T-cell (primary cell): ENCODE measurements at places on chromosomes 1 and 21. TPM values are rescaled to one million over a fixed set of nuclear protein-coding genes. Genes with fewer than 3 reads are reported as not detected.

DNA sequence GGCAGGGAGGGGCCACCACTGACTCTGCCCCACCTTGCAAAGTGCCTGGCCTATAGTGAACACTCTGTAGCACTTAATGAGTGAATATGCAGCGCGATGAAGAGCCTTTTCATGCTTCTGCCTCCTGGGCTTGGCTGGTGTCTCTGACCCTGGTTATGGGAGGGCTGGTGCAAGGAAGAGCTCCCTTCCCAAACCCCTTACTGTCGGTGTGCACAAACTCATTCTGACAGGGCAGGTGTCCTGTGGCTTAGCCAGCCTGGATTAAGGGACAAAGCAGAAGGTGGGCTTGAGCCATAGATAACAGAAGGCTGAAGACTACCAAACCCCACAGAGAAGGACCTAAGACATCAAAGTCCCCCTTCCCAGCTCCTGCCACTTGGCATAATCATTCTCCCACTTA lies 2.0 kb upstream of the NCMAP start:
- DNase-seq = no peak
- no peaks in the 10 kb centered on the region for H3K4me1 ChIP-seq
- no peaks in the 10 kb centered on the region for H3K27me3 ChIP-seq
- no peaks in the 10 kb centered on the region for H3K36me3 ChIP-seq
- H3K4me3 ChIP-seq = no peak overlapping the region
- H3K27ac ChIP-seq = no peak overlapping the region

Gene GCSAML
- total RNA-seq = 0.47 TPM

GRCh38 chr21:44285138-44285992 lies at the start of gene AIRE:
Gene AIRE, plus strand, starts transcription at chr21:44285876. Its CDS starts 131 bp downstream, at chr21:44286007.
- no peak within 1 kb of the TSS for H3K27ac ChIP-seq
- H3K4me3 ChIP-seq = no peak within 1 kb of the TSS
- no peaks in the 10 kb centered on the region for H3K27me3 ChIP-seq
- H3K4me1 ChIP-seq = no peaks in the 10 kb centered on the region
- no peaks in the 10 kb centered on the region for H3K36me3 ChIP-seq

Gene KMO
- total RNA-seq = 1.1 TPM

GRCh38 chr1:217881607-217882332 lies 250.6 kb downstream of the SPATA17 start:
- no peak overlapping the region for H3K4me3 ChIP-seq
- no peaks in the 10 kb centered on the region for H3K4me1 ChIP-seq
- no peaks in the 10 kb centered on the region for H3K27me3 ChIP-seq
- H3K36me3 ChIP-seq = no peaks in the 10 kb centered on the region

Gene YTHDF2
- 61.3 TPM for total RNA-seq

GRCh38 chr1:43062527-43063095 lies 103.9 kb upstream of the SLC2A1 start:
- H3K27ac ChIP-seq = no peak overlapping the region
- DNase-seq = no peak
- H3K4me1 ChIP-seq = peaks cover 7% of the 10 kb centered on the region

GRCh38 chr21:44778983-44779382 lies 22.6 kb downstream of the UBE2G2 start:
- peaks cover 2% of the 10 kb centered on the region for H3K4me1 ChIP-seq
- peaks cover 18% of the 10 kb centered on the region for H3K36me3 ChIP-seq
- DNase-seq = no peak
- H3K27me3 ChIP-seq = no peaks in the 10 kb centered on the region

DNA sequence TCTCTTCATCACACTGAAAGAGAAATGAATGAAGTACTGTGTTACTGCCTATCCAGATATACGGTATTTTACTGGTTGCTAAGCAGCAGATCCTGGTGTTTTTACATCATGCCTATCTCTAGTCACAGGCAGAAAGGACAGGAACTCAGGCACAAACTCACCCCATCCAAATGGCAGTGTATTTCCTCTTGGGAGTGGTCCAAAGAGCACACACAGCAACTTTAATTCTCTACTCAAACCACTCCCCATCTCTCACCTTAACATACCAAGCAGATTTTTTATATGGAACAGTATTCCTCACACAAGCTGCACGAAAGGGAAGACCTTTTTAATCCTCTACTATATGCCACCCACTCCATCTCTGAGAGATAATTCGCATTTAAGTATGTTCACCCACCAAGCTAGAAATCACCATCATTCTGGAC lies 27.3 kb downstream of the EIF4G3 start:
- H3K27me3 ChIP-seq = no peaks in the 10 kb centered on the region
- no peak for DNase-seq
- no peaks in the 10 kb centered on the region for H3K4me1 ChIP-seq

Gene CASZ1
- total RNA-seq = 13.6 TPM

GRCh38 chr1:11526071-11526895 lies 47.3 kb downstream of the DISP3 start:
- no peak for DNase-seq
- no peak overlapping the region for H3K4me3 ChIP-seq
- H3K36me3 ChIP-seq = no peaks in the 10 kb centered on the region

DNA sequence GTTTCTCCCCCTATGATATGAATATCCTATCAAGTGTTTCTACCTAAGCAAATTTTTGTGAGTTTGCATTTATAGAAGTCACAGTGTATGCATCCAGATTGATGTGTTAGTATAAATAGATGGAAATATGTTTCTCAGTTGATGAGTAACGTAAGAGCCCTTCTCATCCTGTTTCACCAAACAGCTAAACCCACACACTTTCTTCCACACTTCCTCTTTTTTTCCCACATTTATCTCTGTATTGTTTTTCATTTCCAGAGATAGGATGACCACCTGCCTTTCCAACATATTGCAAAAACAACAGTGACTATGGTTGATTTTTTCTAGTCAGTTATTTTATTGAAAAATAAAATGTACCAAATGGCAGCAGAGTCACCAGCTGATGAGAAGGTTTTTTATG lies 490.1 kb downstream of the NEGR1 start:
- H3K4me3 ChIP-seq = no peak overlapping the region
- no peak for DNase-seq
- no peaks in the 10 kb centered on the region for H3K36me3 ChIP-seq

- no peak overlapping the region for H3K4me3 ChIP-seq
- no peaks in the 10 kb centered on the region for H3K27me3 ChIP-seq
- no peaks in the 10 kb centered on the region for H3K4me1 ChIP-seq
- H3K36me3 ChIP-seq = no peaks in the 10 kb centered on the region
Observed at GRCh38 chr1:246907472-246907871, 24.3 kb downstream of the AHCTF1 start.

Gene FAM72C
- 0.32 TPM for total RNA-seq

Gene TSPAN1
- total RNA-seq = not detected

Gene CAMK1G
- not detected for total RNA-seq

- no peaks in the 10 kb centered on the region for H3K36me3 ChIP-seq
- no peak overlapping the region for H3K4me3 ChIP-seq
- no peaks in the 10 kb centered on the region for H3K27me3 ChIP-seq
- no peaks in the 10 kb centered on the region for H3K4me1 ChIP-seq
- no peak for DNase-seq
Observed at GRCh38 chr1:209490013-209490412, 93.5 kb upstream of the CAMK1G start.

GRCh38 chr1:41673378-41673777 lies 188.9 kb upstream of the EDN2 start:
- no peaks in the 10 kb centered on the region for H3K36me3 ChIP-seq
- H3K4me3 ChIP-seq = peak overlapping the region; percentile 13
- DNase-seq = peak; percentile 41
- peak overlapping the region; percentile 75 for H3K27ac ChIP-seq
- no peaks in the 10 kb centered on the region for H3K27me3 ChIP-seq

Gene LCE1D
- not detected for total RNA-seq

Gene GBP5
- 119 TPM for total RNA-seq

Gene WDR47
- total RNA-seq = 16.0 TPM

- H3K27me3 ChIP-seq = no peaks in the 10 kb centered on the region
- H3K4me1 ChIP-seq = no peaks in the 10 kb centered on the region
- H3K36me3 ChIP-seq = no peaks in the 10 kb centered on the region
- no peak for DNase-seq
- H3K27ac ChIP-seq = no peak overlapping the region
- H3K4me3 ChIP-seq = no peak overlapping the region
Observed at GRCh38 chr1:177431123-177431522, 260.4 kb downstream of the BRINP2 start.

Gene AMY1C
- total RNA-seq = not detected

Gene IL10
- 0.19 TPM for total RNA-seq

DNA sequence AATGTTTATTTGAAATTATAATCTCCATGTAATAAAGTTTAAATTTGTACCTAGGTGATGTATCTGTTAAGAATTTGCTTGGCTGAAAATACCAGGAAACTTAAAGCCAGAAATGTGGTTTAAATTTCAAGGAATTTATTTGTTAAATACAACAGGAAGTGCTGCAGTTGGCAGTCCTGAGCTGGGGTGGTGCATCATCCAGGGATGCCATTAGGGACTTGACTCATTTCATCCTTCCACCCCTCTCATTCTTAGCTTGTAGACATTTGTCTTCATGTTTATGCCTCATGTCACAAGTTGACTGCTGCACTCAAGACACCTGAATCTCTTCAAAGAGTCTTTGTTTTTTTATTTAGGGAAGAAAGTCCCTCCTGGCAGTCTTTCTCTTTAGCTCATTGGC lies 175.9 kb downstream of the LHX8 start:
- H3K27me3 ChIP-seq = no peaks in the 10 kb centered on the region
- no peaks in the 10 kb centered on the region for H3K4me1 ChIP-seq
- H3K27ac ChIP-seq = no peak overlapping the region
- H3K36me3 ChIP-seq = no peaks in the 10 kb centered on the region
- DNase-seq = no peak

GRCh38 chr1:105204836-105205371 lies 1455.2 kb downstream of the AMY1C start:
- H3K4me3 ChIP-seq = no peak overlapping the region
- H3K27me3 ChIP-seq = no peaks in the 10 kb centered on the region
- H3K36me3 ChIP-seq = no peaks in the 10 kb centered on the region
- no peak for DNase-seq
- H3K27ac ChIP-seq = no peak overlapping the region

Gene PPIAL4G
- total RNA-seq = 0.40 TPM

DNA sequence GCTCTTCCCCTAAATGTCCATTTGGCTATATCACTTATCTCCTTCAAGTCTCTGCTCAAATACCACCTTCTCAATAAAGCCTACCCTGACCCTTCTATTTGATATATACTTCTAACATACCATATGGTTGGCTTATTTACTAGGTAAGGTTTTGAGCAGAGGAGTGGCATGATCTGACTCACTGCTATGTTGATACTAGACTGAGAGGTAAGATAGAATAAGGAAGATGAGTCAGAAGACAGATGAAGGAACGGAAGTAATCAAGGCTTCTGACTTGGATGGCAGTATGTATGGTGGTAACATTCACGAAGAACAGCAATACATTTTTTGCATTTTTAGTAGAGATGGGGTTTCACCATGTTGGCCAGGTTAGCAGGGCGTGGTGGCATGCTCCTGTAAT lies 4.8 kb upstream of the HRNR start:
- H3K4me3 ChIP-seq = no peak overlapping the region
- H3K36me3 ChIP-seq = no peaks in the 10 kb centered on the region
- no peak overlapping the region for H3K27ac ChIP-seq
- no peaks in the 10 kb centered on the region for H3K4me1 ChIP-seq
- no peaks in the 10 kb centered on the region for H3K27me3 ChIP-seq

- no peaks in the 10 kb centered on the region for H3K36me3 ChIP-seq
- no peak for DNase-seq
- H3K27me3 ChIP-seq = no peaks in the 10 kb centered on the region
- no peak overlapping the region for H3K4me3 ChIP-seq
- peaks cover 51% of the 10 kb centered on the region for H3K4me1 ChIP-seq
Observed at GRCh38 chr1:234957330-234958065, 171.1 kb downstream of the TOMM20 start.

Gene LRRC71
- total RNA-seq = not detected

Gene CHIT1
- total RNA-seq = 1.1 TPM

- H3K4me3 ChIP-seq = no peak overlapping the region
- H3K27me3 ChIP-seq = no peaks in the 10 kb centered on the region
- no peak for DNase-seq
- H3K36me3 ChIP-seq = no peaks in the 10 kb centered on the region
Observed at GRCh38 chr1:225737866-225738265, 39.8 kb upstream of the SRP9 start.

DNA sequence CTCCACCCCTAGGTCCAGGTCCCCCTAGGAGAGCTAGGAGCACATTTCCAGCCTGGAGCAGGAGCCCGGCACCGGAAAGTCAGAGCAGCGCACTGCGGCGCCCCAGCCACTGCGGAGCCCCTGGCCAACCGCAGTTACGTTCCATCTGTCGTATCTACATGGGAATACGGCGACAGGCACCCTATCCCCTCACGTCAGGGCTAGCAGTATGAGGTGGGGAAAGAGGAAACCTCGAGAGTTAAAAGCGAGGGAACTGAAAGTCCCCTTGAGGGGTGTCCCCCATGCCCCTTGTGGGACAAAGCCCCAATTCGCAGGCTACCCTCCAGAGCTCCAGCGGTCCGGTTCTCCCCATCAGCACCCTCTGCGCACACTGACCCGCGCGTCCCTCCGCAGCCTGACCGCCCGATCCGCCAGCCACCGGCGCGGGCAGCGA lies 995 bp downstream of the COLGALT2 start:
- DNase-seq = no peak
- H3K27me3 ChIP-seq = peaks cover 17% of the 10 kb centered on the region
- peaks cover 7% of the 10 kb centered on the region for H3K4me1 ChIP-seq
- no peaks in the 10 kb centered on the region for H3K36me3 ChIP-seq
- H3K4me3 ChIP-seq = peak overlapping the region; percentile 56

DNA sequence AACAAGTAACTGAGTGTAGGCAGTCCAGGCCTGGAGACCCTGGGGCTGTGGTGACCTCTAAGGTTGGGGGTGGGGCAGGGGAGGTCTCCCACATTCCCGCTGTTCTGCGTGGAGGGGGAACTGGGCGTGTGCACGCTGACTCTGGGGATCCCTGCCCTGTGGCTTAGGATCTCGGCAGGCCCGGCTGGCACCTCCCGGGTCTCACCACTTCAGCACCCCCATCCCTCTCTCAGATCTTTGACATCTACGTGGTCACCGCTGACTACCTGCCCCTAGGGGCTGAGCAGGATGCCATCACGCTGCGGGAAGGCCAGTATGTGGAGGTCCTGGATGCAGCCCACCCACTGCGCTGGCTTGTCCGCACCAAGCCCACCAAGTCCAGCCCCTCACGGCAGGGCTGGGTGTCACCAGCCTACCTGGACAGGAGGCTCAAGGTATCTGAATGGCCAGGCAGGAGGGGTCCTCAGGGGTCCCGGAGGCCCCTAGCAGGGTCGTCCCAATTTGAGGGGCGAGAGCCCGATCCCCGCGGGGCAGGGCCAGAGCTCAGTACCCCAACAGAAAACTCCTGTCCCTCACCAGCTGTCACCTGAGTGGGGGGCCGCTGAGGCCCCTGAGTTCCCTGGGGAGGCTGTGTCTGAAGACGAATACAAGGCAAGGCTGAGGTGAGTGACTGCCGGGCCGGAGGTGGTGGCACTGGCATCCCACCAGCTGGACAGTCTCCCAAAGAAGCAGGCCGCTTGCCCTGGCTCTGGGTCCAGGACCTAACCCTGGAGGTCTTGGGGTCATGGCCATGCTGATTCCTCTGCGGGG lies 68.7 kb downstream of the TRIM11 start:
- no peak for DNase-seq
- H3K4me3 ChIP-seq = no peak overlapping the region
- H3K36me3 ChIP-seq = peaks cover 33% of the 10 kb centered on the region
- peaks cover 4% of the 10 kb centered on the region for H3K4me1 ChIP-seq

GRCh38 chr1:23202263-23202749 lies 15.0 kb downstream of the HTR1D start:
- no peak overlapping the region for H3K4me3 ChIP-seq
- H3K36me3 ChIP-seq = no peaks in the 10 kb centered on the region
- DNase-seq = no peak
- no peaks in the 10 kb centered on the region for H3K4me1 ChIP-seq
- H3K27ac ChIP-seq = no peak overlapping the region

Gene HEYL
- 0.15 TPM for total RNA-seq

Gene RAB7B
- 0.22 TPM for total RNA-seq

Gene ADGRB2
- 0.65 TPM for total RNA-seq

Gene CATSPERE
- total RNA-seq = 0.79 TPM
